ENCODE measurements at places on chromosomes 12 and 14. TPM values are rescaled to one million over a fixed set of nuclear protein-coding genes. Genes with fewer than 3 reads are reported as not detected.

- DNase-seq: no peak
- H3K27me3 ChIP-seq: no peaks in the 10 kb centered on the region
- no peaks in the 10 kb centered on the region for H3K36me3 ChIP-seq
These were observed 35.0 kb downstream of the LIN7A start for GRCh38 chr12:80902711-80903110.

DNA sequence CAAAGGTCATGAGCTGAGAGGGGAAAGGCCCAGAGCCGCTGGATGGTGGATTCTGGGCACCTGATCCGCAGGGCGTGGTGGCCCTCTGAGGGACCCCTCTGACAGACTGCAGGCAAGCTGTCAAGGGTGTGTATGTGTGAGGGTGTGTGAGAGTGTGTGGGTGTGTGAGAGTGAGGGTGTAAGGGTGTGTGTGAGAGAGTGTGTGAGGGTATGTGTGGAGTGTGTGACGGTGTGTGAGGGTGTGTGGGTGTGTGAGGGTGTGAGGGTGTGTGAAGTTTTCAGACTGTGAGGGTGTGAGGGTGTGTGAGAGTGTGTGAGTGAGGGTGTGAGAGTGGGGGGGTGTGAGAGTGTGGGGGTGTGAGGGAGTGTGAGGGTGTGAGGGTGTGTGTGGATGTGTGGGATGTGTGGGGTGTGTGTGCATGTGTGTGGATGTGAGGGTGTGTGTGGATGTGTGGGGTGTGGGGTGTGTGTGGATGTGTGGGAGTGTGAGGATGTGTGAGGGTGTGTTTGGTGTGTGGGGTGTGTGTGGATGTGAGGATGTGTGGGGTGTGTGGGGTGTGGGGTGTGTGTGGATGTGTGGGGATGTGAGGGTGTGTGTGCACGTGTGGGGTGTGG is 156.7 kb downstream of the TMEM121 start:
- H3K27me3 ChIP-seq: no peaks in the 10 kb centered on the region
- H3K36me3 ChIP-seq: peaks cover 12% of the 10 kb centered on the region
- DNase-seq: no peak
- H3K4me3 ChIP-seq: no peak overlapping the region
- H3K4me1 ChIP-seq: no peaks in the 10 kb centered on the region

DNA sequence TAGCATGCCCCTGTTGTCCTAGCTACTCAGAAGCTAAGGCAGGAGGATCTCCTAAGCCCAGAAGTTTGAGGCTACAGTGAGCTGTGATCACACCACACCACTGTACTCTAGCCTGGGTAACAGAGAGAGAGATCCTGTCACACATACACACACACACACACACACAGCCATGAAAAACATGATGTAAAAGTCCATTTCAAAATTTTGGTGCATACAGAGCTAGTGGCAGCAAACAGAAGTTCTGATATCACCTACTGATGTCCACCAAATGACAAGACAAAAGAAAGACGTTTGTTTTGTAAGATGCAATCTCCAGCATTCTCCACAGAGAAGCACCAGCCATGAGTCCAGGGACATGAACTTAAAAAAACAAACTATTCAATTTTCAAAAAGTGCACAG is 15.9 kb downstream of the AREL1 start:
- H3K4me3 ChIP-seq: no peak overlapping the region
- no peaks in the 10 kb centered on the region for H3K27me3 ChIP-seq
- no peak for DNase-seq
- no peak overlapping the region for H3K27ac ChIP-seq
- H3K36me3 ChIP-seq: peaks cover 13% of the 10 kb centered on the region
- H3K4me1 ChIP-seq: no peaks in the 10 kb centered on the region

DNA sequence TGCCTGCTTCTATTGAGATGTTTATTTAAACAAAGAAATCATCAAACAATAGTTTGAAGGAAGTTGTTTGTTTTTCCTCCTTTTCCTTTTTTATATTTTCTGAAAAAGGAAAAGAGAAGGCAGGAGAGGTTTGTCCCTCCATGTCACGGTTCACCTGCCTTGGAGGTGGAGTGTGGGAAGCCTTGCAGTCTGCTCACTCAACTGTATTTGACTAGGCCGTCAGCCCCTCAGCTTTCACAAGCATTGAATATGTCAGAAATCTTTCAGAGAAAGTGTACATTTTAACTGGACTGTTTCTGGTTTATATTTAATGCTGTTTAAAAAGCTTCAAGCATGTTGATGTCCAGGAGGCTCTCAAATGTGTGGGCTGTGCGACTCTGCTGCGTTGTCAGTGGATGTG is 370.4 kb downstream of the NPAS3 start:
- H3K36me3 ChIP-seq: no peaks in the 10 kb centered on the region
- no peak overlapping the region for H3K4me3 ChIP-seq
- no peak for DNase-seq
- H3K4me1 ChIP-seq: peaks cover 1% of the 10 kb centered on the region
- H3K27me3 ChIP-seq: peaks cover 2% of the 10 kb centered on the region
- no peak overlapping the region for H3K27ac ChIP-seq

DNA sequence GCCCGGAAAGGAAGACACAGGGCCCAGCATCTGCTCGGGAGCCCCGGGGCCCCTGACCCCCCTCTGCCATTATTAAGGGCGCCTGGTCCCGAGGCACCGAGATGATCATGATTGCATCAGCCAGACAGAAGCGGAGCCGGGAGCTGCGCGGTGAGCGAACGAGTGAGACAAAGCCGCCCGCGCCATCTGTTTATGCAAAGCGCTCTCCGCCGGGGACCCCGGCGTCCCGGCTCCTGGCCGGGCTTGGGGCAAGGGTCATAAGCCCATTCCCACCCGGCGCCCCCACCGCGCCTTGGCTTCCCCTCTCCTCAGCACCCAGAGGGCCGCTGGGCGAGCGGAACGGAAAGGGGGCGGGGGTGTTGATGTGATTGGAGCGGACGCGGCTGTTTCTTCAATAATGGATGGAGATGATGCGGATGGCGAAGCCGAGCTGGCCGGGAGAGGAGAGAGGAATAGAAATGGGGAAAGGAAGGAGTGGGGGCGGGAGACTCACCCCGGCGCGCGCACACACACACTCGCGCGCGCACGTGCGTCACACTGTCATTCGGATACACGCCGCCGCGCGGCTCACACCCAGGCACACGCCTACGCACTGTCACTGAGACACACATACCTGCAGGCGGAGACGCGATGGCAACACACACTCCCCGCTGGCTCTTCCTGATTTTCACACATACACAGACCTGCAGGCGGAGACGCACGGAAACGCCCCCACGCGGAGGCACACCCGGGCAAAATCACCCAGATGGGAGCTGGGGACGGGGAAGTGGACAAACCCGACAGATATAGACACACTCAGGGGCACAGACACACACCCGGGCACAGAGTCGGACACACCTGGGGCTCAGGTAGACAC is 10.7 kb downstream of the STAC3 start:
- peaks cover 3% of the 10 kb centered on the region for H3K36me3 ChIP-seq
- DNase-seq: no peak
- peaks cover 22% of the 10 kb centered on the region for H3K4me1 ChIP-seq
- H3K27ac ChIP-seq: peak overlapping the region; percentile 86
- H3K4me3 ChIP-seq: peak overlapping the region; percentile 69

DNA sequence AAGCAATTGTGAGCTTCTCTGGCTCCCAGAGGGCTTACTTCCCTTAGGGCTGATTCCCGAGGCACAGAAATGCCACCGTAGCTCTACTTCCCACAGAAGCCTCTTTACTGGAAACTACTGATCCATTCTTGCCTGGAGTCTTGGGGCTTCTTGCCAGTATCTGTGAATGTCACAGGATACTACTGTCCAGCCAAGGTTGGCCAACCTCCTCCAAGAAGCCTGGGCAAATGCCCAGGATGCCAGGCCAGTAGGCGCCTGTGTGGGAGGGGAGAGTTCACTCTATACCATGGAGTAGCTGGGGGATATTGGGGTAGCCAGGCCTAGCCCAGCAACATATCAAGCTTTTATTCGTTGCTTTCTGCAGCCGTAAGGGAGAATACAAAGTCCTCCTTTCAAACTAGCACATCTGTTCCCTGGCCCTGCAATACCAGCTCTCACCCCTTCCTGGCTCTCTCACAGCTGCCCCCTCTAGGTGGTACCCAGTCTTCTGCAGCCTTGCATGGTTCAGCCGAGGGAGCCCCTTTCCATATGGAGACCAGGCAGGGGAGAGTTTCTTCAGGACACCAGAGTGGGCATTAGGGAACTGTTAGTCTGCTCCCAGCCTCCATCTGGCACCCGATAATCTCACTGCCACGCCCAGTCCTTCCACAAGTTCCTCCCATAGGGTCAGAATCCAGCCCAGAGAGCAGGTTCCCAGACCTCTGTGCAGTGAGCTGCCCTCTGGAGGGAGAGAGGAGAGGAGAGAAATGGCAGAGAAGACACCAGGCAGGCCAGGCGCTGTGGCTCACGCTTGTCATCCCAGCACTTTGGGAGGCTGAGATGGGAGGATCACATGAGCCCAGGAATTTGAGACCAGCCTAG is 24.3 kb upstream of the PLEK2 start:
- DNase-seq: no peak
- no peak overlapping the region for H3K27ac ChIP-seq
- peaks cover 14% of the 10 kb centered on the region for H3K4me1 ChIP-seq
- H3K4me3 ChIP-seq: no peak overlapping the region

ZBTB42 gene
- total RNA-seq: 12.6 TPM

- H3K27me3 ChIP-seq: no peaks in the 10 kb centered on the region
- H3K4me3 ChIP-seq: no peak overlapping the region
- DNase-seq: no peak
- H3K27ac ChIP-seq: peak overlapping the region; percentile 95
- peaks cover 17% of the 10 kb centered on the region for H3K4me1 ChIP-seq
- H3K36me3 ChIP-seq: peaks cover 30% of the 10 kb centered on the region
These were observed 10.0 kb downstream of the EMG1 start for GRCh38 chr12:6980740-6981139.

KIF5A gene
- 2.8 TPM for total RNA-seq

- DNase-seq: peak; percentile 23
- H3K4me3 ChIP-seq: no peak overlapping the region
- peaks cover 3% of the 10 kb centered on the region for H3K27me3 ChIP-seq
These were observed 381.1 kb downstream of the SEC23A start for GRCh38 chr14:38721822-38722431.

POTEG gene
- total RNA-seq: not detected

DNA sequence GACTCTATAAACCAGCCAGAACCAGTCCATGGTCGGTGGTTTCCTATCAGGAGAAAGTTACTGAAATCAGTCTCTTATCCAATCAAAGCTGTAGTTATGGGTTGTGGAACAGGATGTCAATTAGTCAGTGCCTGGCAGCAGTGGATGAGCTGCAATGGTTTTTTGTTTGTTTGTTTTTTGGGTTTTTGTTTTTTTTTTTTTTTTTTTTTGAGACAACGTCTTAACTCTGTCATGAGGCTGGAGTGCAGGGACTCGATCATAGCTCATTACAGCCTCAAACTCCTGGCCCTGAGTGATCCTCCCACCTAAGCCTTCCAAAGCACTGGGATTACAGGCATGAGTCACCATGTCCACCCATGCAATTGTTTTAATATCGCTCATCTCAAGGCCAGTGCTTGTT is 113.3 kb upstream of the CAND1 start:
- no peak overlapping the region for H3K4me3 ChIP-seq
- no peak for DNase-seq
- H3K27ac ChIP-seq: no peak overlapping the region
- H3K27me3 ChIP-seq: no peaks in the 10 kb centered on the region
- H3K36me3 ChIP-seq: no peaks in the 10 kb centered on the region

GRCh38 chr14:83300476-83301064 is 1766.9 kb upstream of the SEL1L start:
- H3K4me3 ChIP-seq: no peak overlapping the region
- no peaks in the 10 kb centered on the region for H3K4me1 ChIP-seq
- no peak overlapping the region for H3K27ac ChIP-seq
- H3K36me3 ChIP-seq: no peaks in the 10 kb centered on the region
- DNase-seq: no peak

- H3K4me3 ChIP-seq: no peak overlapping the region
- no peaks in the 10 kb centered on the region for H3K36me3 ChIP-seq
- H3K27me3 ChIP-seq: peaks cover 99% of the 10 kb centered on the region
- H3K27ac ChIP-seq: no peak overlapping the region
- no peak for DNase-seq
These were observed 144.9 kb upstream of the NOS1 start for GRCh38 chr12:117506333-117506732.

- no peak overlapping the region for H3K4me3 ChIP-seq
- H3K27me3 ChIP-seq: no peaks in the 10 kb centered on the region
- H3K4me1 ChIP-seq: peaks cover 16% of the 10 kb centered on the region
- no peak for DNase-seq
- no peak overlapping the region for H3K27ac ChIP-seq
These were observed 46.8 kb upstream of the PCED1B start for GRCh38 chr12:47032644-47033043.

TCTN1 gene
- total RNA-seq: 84.0 TPM

GUCY2C gene
- 1.2 TPM for total RNA-seq

DNA sequence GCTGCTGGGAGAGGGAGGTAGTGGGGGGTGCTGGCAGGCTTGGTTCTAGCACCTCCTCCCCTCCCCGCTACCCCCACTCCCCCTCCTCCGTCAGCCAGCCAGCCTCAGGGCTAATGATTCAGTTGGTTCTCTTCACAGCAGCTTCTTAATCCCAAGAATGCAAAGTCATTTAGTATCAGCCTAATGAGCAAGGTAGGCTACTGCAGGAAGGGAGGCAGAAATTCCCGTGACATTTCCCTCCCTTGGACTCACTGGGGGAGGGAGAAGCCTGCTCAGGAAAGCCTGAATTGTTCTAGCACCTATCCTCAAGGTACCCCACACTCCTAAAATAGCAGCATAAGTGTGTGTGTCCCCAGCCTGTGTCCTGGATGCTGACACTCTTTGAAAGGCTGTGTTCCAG is 29.8 kb downstream of the ITPK1 start:
- H3K27me3 ChIP-seq: no peaks in the 10 kb centered on the region
- peaks cover 13% of the 10 kb centered on the region for H3K4me1 ChIP-seq
- H3K4me3 ChIP-seq: no peak overlapping the region
- H3K36me3 ChIP-seq: no peaks in the 10 kb centered on the region
- peak overlapping the region; percentile 83 for H3K27ac ChIP-seq

GRCh38 chr14:77988970-77989369 is 181.2 kb upstream of the NRXN3 start:
- H3K27ac ChIP-seq: no peak overlapping the region
- no peaks in the 10 kb centered on the region for H3K27me3 ChIP-seq
- no peaks in the 10 kb centered on the region for H3K36me3 ChIP-seq
- no peak for DNase-seq
- H3K4me3 ChIP-seq: no peak overlapping the region

GRCh38 chr14:59317798-59318505 is 129.5 kb downstream of the DAAM1 start:
- no peak overlapping the region for H3K27ac ChIP-seq
- peaks cover 2% of the 10 kb centered on the region for H3K36me3 ChIP-seq
- H3K27me3 ChIP-seq: no peaks in the 10 kb centered on the region
- no peak for DNase-seq

- H3K4me1 ChIP-seq: no peaks in the 10 kb centered on the region
- DNase-seq: no peak
- H3K27ac ChIP-seq: no peak overlapping the region
- H3K27me3 ChIP-seq: no peaks in the 10 kb centered on the region
These were observed 406.7 kb downstream of the NOVA1 start for GRCh38 chr14:26191123-26191522.

DNA sequence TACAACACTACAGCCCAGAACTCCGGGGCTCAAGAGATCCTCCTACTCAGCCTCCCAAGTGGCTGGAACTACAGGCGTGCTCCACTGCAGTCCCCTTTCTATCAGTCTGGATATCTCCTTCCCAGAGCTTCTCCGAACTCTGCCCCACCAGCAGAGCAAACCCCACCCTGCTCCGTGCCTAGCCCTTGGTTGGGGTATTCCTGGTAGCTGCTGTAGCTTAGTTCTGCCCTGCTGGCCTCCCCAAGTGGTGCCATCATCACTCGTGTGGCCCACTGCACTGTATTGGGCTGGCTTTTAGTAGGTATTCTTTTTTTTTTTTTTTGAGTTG is 9.5 kb downstream of the HSP90AA1 start:
- peak overlapping the region; percentile 67 for H3K27ac ChIP-seq
- H3K4me1 ChIP-seq: peaks cover 14% of the 10 kb centered on the region
- no peak for DNase-seq
- H3K36me3 ChIP-seq: peaks cover 39% of the 10 kb centered on the region
- no peaks in the 10 kb centered on the region for H3K27me3 ChIP-seq
- no peak overlapping the region for H3K4me3 ChIP-seq
